Activated CD8-positive, alpha-beta memory T cell treated with anti-CD3 and anti-CD28 coated beads for 48 hours (primary cell): ENCODE measurements at places on chromosomes 7 and 10.

DNA sequence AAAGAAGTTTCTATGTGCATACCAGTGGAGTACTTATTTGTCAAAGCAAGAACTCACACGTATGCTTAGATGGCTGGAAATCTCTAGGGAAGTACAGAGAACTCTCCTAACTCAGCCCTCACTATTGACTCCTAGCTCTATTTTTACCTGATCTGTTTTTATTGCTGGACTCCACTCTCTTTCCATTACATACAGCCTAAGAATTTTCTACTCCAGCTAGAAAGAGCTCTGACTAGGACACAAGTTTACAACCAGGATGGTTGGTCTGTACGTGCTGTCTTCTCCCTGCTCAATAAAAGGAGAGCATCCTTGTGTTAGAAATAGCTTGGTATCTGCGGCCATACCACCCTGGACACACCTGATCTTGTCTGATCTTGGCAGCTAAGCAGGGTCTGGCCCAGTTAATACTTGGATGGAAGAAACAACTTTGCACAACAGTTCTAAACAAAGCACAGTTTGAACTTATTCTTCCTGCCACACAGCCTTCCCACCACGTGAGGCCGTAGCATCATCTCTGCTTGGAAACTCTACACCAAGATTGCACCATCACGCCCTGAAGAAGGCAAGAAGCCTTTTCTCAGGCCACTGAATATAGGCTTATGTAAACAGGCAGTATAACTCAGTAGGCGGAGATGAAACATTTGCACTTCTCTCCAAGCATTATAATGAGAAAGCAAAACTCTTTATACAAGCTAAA, 50.7 kb downstream of the KCNMA1 start:
- DNase-seq = no peak

GRCh38 chr7:129134356-129134987, 10.0 kb upstream of the TSPAN33 start:
- no peak for DNase-seq

DNA sequence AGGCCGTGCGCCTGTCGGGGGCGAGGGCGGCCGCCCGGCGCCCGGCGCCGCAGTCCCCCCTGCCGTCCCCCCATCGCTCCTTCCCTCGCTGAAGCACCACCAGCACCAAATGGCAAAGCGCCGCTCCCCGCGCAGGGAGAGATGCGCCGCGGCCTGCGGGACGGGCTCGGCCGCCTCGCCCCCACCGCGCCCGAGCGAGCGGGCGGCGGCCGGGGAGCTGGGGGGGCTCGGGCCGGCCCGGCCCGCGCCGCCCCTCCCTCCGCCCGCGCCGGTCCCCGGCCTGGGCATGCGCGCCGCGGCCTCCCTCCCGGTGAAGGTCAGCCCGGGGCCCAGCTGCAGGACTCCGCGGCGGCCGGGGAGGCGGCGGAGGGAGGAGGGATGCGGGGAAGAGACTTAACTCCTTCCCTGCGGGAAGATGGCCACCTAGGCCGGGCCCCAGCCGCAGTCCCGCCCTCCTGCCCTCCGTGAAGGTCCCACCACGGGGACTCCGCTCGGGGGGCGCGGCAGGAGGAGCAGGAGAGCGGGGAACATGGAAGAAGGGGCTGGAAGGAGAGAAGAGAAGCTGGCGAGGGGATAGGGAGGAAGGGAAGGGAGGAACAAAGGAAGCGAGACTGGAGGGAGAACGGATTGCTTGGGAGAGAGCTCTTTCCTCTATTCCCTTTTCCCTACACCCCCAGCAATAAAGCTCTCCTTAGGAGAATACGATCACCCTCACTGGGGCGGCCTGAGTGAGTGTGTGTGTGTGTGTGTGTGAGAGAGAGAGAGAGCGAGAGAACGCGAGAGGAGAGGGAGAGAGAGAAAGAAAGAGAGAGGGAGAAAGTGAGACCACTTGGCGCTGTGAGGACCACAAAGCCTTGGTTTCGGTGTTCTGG, 3.4 kb upstream of the SMARCD3 start:
- no peak for DNase-seq

DNA sequence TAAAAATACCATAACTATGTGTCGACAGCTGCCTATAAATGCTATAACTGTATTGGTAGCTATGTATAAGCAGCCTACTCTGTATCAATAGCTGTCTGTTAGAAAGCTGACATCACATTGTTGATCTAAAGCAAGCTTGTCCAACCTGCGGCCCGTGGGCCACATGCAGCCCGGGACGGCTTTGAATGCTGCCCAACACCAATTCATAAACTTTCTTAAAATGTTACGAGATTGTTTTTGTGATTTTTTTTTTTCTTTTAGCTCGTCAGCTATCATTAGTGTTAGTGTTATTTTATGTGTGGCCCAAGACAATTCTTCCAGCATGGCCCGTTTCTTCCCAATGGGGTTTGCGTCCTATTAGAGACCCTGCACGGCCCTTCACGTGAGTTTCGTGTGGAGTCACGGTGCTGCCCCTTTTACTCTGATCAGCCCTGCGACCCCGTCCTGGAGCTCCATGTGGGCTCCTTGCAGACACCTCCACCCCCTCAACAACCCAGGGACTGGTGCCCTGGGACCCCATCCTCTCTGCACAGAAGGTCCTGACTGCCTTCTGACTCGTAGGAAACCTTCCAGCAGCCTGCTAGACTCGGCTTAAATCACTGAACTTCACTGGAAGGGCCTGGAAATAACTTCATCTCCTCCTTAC, 4.5 kb upstream of the PRKAR1B start:
- no peak for DNase-seq

GRCh38 chr10:49594594-49594993, 15.5 kb upstream of the SLC18A3 start:
- DNase-seq = no peak

- no peak for DNase-seq
Measured at GRCh38 chr7:117064688-117065087, 111.4 kb downstream of the ST7 start.

DNA sequence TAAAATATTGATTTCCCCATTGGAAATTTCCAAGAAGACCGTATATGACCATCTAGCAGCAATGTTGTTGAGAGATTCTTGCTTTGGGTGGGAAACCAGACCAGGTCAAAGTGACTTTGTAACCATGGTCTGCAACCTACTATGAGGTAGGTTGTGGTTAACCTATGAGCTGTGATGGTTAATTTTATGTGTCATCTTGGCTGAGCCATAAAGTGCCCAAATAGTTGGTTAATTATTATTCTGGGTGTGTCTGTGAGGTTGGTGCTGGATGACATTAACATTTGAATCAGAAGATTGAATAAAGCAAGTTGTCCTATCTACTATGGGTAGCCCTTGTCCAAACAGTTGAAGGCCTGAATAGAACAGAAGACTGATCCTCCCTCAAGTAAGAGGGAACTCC, 18.3 kb upstream of the RALA start:
- no peak for DNase-seq

DNA sequence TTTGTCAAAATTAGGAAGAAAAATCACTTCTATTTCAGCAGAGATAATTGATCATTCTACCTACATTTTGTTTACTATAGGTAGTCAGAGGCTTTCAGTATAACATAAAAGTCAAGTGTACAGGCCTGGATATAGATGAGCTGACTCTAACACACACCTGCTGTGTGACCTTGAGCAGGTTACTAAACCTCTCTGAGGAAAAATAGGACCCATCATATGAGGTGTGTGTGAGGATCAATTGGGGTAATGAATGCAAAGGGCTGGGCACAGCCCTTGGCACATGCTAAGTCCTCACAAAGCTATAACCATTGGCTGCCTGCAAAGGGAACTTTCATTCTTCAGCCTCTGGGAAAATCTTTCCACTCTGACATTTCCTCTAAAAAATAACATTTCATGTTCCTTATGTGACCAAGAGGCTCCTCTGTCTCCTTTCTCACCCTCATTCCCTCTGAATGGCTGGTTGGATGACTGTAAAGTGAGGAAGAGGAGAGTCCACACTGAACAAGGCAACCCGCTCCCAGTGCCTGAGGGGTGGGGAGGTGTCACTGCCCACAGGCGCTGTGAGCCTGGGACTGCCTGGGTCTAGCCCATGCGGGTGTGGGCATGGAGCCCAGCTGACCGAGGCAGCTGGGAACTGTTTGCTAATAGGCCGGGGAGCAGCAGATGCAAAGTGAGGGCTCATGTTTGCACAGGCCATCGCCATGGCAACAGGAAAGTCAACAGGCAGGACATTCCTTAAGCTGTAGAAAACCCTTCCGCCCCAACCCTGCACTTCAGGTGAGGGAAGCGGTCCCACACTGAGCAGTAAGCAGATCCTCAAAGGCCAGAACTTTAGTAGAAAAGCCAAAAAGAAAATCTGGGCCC, 36.8 kb downstream of the MYOF start:
- no peak for DNase-seq

- no peak for DNase-seq
Measured at GRCh38 chr10:113300617-113301016, 252.2 kb upstream of the HABP2 start.

- DNase-seq = no peak
Measured at GRCh38 chr10:34530778-34531177, 284.3 kb downstream of the PARD3 start.

DNA sequence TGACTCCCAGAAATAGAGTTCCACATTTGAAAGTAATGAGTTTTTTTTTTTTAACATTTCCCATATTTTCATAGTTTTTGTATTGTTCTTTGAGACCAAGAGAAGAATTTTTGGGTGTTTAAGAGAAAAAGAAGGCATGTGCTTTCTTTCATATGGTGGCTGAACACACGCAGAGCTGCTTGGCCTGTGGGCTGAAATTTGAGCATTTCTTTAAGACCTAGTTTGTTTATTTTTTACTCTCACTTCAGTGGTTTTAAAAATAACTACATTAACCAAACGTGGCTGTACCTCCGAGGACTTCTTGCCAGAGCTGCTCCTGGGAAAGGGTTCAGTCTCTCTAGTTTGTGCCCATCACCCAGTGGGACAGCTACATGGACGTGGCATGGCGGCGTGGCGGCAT, 58.3 kb downstream of the INPP5A start:
- no peak for DNase-seq

DNA sequence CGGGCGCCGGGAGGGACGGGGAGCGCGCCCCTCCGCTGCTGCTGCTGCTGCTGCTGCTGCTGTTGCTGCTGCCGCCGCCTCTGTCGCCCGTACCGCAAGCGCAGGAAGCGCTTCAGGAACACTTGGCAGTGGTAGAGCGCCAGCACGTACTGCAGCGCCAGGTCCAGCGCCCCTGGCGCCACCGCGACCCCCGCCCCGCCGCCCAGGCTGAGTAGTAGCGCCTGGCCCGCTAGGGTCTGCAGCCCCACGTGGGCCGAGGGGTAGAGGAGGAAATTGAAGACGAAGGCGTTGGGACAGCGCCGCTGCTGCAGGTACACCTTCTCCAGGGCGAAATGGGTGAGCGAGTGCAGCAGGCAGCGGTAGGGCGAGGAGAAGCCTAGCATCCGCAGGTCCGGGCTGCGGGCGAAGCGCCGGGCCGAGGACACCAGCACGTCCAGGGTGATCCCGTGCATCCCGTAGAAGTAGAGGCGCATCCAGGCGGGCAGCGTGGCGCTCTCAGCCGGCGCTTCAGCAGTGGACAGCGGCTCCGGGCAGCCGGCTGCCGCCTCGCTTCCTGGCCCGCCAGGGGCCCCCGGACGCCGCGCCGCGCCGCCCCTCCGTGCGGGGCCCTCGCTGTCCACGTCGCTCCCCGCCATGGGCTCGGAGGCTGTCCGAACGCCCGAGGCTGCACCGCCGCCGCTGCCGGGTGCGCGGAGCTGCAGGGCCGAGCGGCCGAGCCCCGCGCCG, at the start of gene TMEM229A:
TSS of gene TMEM229A (minus strand) at position 699 of the 726 bp plus-strand sequence. CDS start at position 635, 64 bp downstream.
- no peak for DNase-seq
